Activated naive CD8-positive, alpha-beta T cell treated with anti-CD3 and anti-CD28 coated beads for 36 hours (primary cell): ENCODE measurements at places on chromosomes 13 and 19.

DNA sequence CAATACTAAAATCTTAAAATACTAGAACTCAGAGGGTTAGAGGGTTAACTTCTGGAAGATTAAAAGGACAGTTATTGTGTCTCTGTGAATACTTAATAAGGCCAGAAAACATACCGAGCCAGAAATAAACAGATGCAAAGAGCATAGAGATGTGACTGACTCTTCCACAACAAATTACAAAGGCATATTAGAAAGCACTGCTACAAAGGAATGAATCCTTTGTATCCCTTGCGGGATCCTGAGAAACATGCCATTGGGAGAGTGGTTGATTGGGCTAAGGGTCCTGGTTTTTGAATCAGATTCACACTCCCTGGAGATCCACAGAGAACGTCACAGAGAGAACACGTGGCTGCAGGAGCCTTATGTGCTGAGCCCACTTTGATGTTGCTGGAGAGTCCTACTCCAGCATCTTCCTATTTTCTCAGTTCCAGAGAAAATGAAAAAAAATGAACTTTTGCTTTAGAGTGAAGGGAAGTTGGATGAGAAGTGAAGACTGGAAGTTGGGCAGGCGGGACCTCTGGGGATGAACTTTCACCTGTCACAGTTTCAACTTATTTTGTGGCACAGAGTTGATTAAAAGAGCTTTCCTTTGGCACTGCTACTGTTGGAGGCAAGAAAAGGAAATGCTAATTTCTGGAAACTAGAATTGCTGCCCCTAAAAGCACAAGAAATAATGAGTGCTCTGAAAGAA is 309.9 kb downstream of the DCT start:
- no peak for DNase-seq

GRCh38 chr13:113394339-113394640 is 30.4 kb upstream of the GRTP1 start:
- DNase-seq: no peak

GRCh38 chr13:44231786-44232516 is 141.7 kb upstream of the SERP2 start:
- no peak for DNase-seq

DNA sequence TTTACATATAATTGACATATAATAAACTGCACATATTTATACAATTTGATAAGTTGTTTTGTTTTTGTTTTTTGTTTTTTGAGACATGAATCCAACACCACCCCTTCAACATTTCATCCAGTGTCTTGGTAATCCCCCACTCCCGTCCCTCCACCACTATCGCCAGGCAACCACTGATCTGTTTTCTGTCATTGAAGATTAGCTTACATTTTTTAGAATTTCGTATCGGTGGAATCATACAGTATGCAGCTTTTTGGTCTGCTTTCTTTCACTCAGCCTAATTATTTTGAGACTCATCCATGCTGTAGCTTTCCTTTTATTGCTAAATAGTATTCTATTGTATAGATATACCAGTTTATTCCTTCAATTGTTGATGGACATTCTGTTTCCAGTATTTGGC is 94.1 kb upstream of the FRY start:
- DNase-seq: no peak

DNA sequence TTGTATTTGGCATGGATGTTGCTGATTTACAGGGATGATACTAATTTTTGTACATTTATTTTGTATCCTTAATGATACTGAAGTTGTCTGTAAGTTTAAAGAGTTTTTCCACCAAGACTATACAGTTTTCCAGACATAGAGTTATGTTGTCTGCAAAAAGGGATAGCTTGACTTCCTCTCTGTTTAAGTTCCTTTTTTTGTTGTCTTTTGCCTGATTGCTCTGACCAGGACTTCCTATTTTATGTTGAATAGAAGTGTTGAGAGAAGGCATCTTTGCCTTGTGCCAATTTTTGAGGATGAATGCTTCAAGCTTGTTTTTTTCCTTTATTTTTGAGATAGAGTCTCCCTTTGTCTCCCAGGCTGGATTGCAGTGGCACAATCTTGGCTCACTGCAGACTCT is 36.8 kb upstream of the ZNF681 start:
- no peak for DNase-seq

DNA sequence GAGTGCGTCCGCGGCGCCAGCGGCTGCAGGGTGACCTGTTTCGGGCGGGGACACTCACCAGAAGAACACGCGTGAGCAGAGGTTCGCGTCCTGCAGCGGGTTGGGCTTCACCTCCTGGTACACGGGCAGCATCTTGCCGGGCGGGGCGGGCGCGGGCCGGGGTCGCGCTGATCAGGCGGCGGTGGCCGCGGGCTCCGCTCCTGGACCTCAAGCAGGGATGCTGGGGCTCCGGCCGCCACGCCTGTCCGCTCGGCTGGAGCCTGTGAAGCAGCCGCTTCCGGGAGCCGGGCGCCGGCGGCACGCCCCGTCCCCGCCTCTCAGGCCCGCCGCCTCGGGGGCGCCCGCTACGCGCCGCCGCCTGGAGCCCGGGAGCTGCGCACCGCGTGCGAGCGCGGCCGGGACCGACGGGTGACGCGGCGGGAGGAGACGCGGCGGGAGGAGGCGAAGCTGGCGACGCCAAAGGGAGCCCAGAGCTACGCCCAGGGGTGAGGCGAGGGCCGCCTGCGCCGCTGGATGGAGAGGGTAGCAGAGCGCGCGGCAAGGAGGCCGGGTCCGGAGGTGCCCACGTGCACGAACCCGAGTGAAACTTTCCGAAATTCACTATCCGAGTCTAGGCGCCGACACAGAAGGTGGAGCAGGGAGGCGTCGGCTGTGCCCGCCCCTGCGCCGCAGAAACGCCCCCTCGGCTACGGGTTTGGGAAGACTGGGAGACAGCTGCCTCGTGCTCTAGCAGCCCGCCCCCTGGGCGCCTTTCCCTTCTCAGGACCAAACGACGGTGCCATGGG is at the start of gene ABCC4:
TSS of gene ABCC4 (minus strand) at position 269 of the 785 bp plus-strand sequence. CDS start at position 132, 137 bp downstream.
- peak; percentile 80 for DNase-seq

GRCh38 chr13:50527612-50528509 is 315.6 kb downstream of the DLEU7 start:
- DNase-seq: no peak

GRCh38 chr19:17178291-17178690 is 36.9 kb upstream of the USE1 start:
- DNase-seq: no peak

GRCh38 chr13:75312884-75313520 is 169.0 kb downstream of the TBC1D4 start:
- peak; percentile 64 for DNase-seq

DNA sequence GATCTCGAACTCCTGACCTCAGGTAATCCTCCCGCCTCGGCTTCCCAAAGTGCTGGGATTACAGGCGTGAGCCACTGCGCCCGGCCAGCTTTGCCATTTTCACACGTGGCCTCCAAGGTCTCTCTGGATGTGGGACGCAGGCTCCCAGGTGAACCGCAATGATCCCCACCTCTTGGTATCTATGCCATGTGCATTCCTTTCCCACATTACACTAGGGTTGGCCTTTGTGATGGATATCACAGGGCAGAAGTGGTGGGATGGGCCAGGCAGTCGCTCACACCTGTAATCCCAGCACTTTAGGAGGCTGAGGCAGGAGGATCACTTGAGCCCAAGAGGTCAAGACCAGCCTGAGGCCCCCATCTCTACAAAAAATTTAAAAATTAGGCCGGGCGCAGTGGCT is 22.4 kb downstream of the FGF21 start:
- DNase-seq: no peak

DNA sequence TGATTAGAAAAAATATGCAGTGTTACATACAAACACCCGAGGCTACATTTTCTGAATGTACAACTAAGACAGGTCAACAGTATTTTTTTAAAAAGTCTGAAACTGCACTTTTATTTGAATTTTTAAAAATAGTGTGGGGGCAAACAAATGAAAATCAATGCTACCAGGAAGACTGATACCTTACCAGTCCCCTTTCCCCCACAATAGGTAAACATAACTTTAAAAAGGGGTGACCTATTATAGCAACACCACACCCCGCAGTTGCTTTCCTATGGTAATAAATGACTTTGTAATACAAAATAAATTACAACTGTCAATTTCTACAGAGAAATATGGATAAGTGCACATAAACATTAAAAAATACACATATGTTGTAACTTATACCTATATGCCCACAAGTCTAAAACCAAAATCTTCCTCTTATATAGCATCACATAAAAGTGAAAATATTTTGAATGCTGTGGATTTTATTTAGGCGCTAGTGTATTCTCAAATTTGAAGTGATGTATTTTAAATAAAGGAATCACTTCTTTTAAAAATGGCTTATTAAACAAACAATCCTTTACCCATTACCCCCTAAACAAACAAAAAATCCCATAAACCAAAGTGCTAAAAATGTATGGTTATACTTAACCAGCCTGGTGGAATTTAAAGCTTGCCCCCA is 63.1 kb downstream of the KCNRG start:
- DNase-seq: no peak

- DNase-seq: no peak
These were observed 29.9 kb upstream of the C1QTNF9 start for GRCh38 chr13:24279327-24280110.

- DNase-seq: peak; percentile 19
These were observed 8.7 kb downstream of the SIGLECL1 start for GRCh38 chr19:51259348-51260245.

DNA sequence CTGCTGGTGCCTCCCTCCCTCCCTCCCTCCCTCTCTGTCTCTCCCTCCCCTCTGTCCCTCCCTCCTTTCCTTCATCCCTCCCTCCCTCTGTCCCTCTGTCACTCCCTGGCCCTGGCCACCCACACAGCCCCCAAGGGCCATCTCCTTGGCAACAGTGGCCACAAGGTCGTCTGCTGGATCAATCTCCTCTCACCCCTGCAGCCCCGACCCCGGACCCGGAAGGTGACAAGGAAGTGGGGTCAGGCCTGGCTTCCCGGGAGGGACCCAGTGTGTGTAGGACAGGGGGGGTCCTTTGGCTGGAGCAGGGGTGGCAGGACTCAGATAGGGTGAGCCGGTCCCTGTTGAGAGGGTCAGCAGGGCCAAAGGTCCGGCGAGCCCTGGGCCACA is 21.9 kb upstream of the TCF3 start:
- no peak for DNase-seq

GRCh38 chr13:113646921-113647340 is 11.1 kb downstream of the ATP4B start:
- DNase-seq: no peak

GRCh38 chr13:109698779-109699178 is 87.6 kb downstream of the IRS2 start:
- DNase-seq: no peak

GRCh38 chr19:36246006-36246481 is 31.1 kb downstream of the ZNF146 start:
- DNase-seq: no peak

GRCh38 chr13:104327211-104327610 is 1261.0 kb upstream of the SLC10A2 start:
- DNase-seq: no peak

GRCh38 chr13:81492449-81492848 is 1151.5 kb upstream of the SPRY2 start:
- no peak for DNase-seq

DNA sequence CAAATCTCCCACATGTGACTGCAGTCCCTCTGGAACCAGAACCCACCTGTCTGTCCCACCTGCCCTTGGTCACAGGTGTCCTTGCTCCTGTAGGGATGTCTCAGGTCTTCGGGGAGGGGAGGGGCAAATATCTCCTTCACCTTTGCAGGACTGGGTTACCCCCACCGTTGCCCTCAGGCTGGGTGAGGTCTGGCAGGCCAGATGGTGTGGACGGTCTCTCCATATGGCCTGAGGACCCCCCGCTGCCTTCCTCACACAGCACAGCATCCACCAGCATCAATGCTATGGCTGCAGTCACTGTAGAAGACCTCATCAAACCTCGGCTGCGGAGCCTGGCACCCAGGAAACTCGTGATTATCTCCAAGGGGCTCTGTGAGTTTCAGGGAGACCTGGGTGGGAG is 10.0 kb downstream of the SLC5A5 start:
- no peak for DNase-seq

GRCh38 chr13:24202215-24202614 is 41.7 kb downstream of the SPATA13 start:
- no peak for DNase-seq

- DNase-seq: no peak
These were observed 201.3 kb downstream of the POU4F1 start for GRCh38 chr13:78401873-78402707.

GRCh38 chr13:110965038-110965754 is 50.3 kb upstream of the ANKRD10 start:
- DNase-seq: peak; percentile 35

- DNase-seq: no peak
These were observed 14.7 kb downstream of the KBTBD6 start for GRCh38 chr13:41117869-41118268.

DNA sequence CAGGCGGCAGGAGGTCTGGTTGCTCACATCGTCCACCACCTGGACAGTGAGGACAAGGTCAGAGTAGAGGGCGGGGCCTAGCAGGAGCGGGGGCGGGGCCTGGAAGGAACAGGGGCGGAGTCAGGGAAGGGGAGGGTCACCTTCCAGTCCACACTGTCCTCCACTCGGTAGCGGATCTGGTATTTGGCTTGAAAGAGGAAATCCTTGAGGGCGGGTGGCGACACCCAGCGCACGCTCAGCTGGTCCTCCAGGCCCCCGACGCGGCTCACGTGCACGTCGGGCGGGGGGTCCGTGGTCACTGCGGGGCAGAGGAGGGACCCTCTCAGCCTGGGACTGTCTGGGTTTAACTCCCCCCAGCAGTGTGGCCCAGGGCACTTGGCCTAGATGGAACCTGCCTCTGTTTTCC is 8.2 kb downstream of the REX1BD start:
- DNase-seq: no peak

- DNase-seq: no peak
These were observed 21.6 kb downstream of the MYCBP2 start for GRCh38 chr13:77305266-77305665.

DNA sequence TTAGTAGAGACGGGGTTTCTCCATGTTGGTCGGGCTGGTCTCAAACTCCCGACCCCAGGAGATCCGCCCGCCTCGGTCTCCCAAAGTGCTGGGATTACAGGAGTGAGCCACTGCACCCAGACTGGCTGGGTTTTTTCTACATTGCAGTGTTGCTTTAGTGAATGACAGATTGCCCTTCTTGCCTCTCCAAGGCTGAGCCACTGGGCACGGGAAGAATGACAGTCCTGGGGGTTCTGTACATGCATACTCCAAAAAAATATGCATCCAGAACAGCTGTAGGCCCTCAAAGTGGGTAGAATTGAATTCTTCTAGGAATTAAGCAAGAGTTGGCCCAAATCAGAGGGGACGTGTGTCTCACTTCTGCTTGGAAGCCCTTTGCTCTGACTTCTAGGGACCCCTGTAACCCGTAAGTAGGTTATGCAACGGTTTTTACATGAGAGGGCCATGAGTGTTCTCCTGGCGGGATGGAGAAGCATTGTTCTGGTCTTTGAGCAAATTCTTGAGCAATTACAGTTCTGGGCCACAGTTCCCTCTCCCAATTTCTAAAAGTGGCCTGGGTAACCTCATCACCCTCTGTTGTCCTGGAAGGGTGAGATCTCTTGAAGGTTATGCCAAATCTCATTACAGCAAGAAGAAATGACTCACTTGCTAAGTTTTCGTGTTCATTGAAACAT is 3.6 kb downstream of the ACTN4 start:
- no peak for DNase-seq

GRCh38 chr19:19280561-19280960 is 7.5 kb upstream of the TM6SF2 start:
- no peak for DNase-seq

- DNase-seq: no peak
These were observed 3.2 kb downstream of the IL17D start for GRCh38 chr13:20706661-20707060.

- no peak for DNase-seq
These were observed 474 bp upstream of the IFT88 start for GRCh38 chr13:20566468-20566897.

- no peak for DNase-seq
These were observed 160.3 kb downstream of the ITGBL1 start for GRCh38 chr13:101612735-101613134.

GRCh38 chr13:111948811-111949210 is 118.1 kb upstream of the SOX1 start:
- no peak for DNase-seq
